ENCODE measurements at places on chromosomes 1 and 21.

GRCh38 chr1:15851210-15852035, 3.9 kb downstream of the SPEN start:
- DNase-seq, result no peak

- peak; percentile 85 for DNase-seq
Measured at GRCh38 chr1:53669621-53670191, 69.3 kb downstream of the GLIS1 start.

DNA sequence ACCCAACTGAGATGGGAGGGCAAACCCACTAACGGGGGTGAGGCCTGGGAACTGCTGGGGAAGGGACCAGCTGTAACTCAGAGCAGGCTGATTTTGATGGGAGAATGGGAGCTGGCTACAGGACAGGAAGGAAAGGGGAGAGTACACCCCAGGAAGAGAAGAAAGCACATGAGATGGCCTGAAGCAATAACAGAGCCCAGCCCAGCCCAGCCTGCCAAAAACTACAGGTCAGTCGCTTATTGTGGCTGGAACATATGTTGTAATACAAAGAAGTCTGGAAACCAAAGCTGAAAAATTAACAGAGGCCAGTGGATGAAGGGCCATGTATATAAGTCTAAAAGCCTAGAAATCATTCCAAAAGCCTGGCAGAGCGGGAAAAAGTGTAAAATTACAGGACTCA, 1.6 kb downstream of the ITLN2 start:
- no peak for DNase-seq

GRCh38 chr1:3759796-3760195, 7.5 kb downstream of the CCDC27 start:
- DNase-seq, result no peak

DNA sequence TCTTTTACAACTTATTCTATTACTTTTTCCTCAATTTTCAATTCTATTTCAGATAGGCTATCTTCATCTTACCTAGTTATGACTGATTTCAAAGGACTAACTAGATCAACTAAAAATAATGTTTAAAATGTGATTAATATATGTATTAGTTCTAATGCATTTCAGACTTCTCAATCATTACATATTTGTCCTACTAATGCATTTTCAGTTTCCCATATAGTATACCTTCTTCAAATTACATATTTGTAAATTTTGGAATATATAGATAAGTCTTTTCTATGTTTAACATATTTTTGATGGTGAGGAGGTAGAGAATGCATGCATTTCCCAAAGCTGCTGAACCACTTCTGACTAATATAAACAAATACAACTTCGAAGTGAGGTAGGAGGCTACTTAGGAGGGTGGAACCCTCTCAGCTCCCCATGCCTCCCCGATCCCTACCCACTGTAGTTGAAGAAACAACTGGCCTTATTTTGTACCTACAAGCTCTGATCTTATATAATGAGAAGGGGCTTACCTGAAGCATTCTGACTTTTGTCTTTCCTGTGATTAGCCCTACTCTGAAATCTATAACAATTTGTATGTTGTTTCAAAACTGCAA, 1.7 kb downstream of the TRMT1L start:
- DNase-seq, result peak; percentile 7

DNA sequence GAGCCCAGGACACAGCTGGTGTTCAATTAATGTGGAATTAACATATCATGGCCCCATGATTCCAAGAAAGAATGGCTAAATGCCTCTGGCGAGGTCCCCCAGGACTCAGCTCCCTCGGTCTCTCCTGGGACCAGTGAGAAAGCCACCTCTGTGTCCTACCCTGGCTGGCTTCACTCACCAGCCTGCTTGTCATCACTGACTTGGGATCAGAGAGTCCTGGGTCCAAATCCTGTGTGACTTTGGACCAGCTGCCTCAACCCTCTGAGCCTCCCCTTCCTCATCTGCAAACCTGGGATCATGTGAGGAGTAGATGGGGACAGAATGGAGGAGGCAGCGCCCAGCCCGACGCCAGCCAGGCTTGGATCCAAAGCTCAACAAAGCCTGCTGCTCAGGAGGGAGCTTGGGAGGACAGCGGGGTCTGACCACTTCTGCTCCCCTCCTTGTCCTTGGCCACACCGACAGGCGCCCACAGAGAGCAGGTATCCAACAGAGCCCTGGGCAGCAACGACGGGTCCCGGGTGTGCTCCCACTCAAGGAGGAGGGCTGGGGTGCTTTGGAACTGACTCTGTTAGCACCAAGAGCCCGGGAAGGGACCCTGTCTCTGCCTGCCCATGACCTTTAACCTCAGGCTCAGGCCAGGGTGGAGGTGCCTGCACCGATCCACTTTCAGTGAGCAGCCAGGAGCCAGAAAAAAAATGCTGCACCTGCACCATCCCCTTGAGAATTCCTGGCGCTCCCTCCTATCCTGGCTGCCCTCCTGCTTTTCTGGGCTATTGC, 3.2 kb downstream of the SH2D5 start:
- no peak for DNase-seq

DNA sequence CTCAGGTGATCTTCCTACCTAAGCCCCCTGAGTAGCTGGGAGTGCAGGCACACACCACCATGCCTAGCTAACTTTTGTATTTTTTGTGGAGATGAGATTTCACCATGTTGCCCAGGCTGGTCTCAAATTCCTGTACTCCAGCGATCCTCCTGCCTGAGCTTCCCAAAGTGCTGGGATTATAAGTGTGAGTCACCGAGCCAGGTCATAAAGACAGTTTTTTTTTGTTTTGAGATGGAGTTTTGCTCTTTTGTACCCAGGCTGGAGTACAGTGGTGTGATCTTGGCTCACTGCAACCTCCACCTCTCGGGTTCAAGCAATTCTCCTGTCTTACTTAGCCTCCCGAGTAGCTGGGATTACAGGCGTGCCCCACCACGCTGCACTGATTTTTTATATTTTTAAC, 42.1 kb downstream of the KIF1B start:
- peak; percentile 83 for DNase-seq

- DNase-seq, result peak; percentile 9
Measured at GRCh38 chr1:9766759-9767442, 56.9 kb downstream of the CLSTN1 start.

GRCh38 chr1:201603613-201604232, 64.8 kb downstream of the NAV1 start:
- DNase-seq, result no peak

DNA sequence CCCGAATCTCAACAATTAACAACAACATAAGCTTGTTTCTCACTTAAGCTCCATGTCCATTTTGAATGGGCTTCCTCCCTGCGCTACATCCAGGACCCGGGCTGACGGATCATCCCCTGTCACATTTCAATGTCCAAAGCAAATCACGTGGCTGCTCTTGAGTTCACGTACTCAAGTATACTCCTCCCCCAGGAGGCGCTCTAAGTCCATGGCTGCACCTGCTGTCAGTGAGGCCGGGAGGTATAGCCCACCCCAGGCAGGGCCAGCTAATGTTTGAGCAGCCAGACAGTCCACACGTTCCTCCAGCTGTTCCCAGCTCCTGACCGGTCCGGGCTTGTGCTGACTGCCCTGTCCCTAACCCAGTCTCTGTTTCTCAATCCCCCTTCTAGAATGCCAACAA, 220.8 kb downstream of the SLC35F3 start:
- no peak for DNase-seq

DNA sequence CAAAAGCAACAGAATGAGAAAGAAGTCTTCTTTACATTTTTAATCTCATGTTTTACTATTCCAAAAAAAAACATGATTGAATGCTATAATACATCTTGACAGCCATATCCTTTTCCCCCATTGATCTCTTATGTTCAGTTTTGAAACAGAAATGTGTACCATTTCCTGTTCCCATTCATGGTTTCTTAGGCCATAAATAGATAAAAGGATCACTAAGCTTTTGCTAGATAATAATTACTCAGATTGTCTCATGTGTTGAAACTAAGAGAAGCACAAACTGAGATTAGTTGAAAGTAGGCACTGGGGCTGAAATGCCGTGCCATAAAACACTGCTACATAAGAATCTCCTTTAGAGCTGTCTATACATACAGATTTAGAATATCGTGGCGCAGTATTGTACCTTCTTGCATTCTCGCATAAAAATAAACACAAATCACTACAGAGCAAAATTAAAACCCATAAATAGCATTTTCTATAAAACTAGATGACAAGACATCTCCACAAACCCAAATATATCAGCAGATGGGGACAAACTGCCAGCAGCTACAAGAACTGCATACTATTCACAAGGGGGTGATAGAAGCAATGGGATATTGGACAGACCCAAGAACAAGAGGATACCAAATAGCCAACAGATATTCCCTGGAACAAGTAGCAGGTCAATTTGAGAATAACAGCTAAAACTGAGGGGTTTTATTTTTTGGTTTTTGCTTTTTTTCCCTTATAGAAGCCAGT, 405.3 kb upstream of the PRMT6 start:
- no peak for DNase-seq

DNA sequence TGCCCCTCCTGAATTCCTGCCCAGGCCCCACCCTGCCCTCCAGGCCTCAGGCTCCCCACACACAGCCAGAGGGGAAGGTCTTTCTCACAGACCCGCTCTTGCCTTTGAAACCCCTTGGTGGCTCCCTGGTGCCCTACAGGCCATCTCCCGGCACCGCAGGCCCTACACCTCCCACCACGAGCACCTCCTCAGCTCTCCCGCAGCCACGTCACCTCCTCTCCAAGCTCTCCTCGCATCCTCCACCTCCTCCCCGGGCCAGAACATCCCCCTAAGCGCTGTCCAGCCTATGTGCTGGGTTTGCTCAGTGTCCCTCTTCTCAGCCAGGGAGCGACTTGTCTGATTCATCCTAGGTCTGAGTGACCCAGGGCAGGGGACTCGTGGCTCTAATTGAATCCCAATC, 66.4 kb downstream of the DMRTB1 start:
- peak; percentile 34 for DNase-seq

GRCh38 chr1:28145728-28146127, 30.8 kb downstream of the PTAFR start:
- DNase-seq, result no peak

DNA sequence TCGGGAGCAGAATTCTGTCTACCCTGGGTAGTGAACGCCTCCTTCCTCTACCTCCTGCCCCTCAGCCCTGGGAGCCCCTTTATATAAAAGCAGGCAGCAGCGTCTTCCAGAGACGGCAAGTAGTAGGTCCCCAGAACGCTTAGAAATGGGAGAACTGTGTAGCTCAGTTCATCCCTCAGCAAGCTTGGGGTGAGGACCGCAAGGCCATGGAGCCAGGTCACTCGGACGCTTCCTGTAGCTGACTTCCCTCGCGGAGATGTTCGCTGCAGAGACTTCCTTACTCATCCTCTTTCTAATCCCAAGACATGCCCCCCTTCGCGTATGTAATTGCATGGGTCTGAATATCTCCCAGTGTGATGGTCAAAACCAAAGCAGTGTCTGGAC, 141.4 kb upstream of the COA6 start:
- DNase-seq, result no peak

GRCh38 chr21:14451546-14451945, 68.6 kb upstream of the HSPA13 start:
- no peak for DNase-seq

GRCh38 chr1:198544265-198544664, 3.8 kb upstream of the ATP6V1G3 start:
- DNase-seq, result peak; percentile 52

DNA sequence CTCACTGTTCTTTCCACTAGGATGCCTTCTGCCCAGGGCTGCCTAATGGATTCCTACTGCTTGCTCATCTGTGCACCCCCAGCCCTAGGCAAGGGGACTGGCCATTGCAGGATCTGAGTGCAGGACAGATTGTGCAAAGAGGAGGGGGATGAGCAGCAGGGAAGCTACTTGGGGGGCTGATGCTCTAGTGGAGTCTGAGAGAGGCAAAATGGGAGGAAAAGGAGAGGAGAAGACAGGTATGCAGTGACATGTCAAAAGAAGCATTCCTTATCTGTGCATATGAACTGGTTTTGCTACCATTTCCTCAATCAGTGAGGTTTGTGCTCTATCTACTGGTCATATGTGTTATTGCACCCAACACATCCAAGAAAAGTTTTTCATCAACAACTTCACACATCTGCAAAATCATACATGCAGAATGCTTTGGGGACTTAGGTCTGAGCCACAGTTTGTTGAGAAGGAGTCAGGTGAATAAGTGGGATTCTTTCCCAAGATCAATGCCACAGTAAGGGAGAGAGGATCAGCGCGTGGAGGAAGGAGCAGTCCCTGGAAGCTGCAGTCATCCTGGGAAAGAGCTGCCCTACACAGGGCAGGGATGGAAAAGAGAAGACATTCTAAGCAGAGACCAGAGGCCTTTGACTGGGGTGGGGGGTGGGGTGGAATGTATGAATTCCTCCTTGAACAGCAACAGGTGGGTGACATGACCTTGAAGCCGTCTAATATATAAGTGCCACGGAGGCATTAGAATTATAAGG, 14.4 kb downstream of the SLC5A9 start:
- DNase-seq, result peak; percentile 58

GRCh38 chr1:100146958-100147357, 14.0 kb downstream of the TRMT13 start:
- no peak for DNase-seq

- no peak for DNase-seq
Measured at GRCh38 chr21:46153247-46154154, 1.9 kb downstream of the FTCD start.
